Esophagus squamous epithelium (tissue), 5 donors: ENCODE measurements at places on chromosomes 12 and 14. TPM values are rescaled to one million over a fixed set of nuclear protein-coding genes. Genes with fewer than 3 reads are reported as not detected.

AHNAK2 gene
- total RNA-seq = 163 TPM

- H3K27me3 ChIP-seq = no peaks in the 10 kb centered on the region
- H3K27ac ChIP-seq = no peak overlapping the region
- H3K4me3 ChIP-seq = no peak overlapping the region
Measured at GRCh38 chr14:89915114-89915878, 39.2 kb downstream of the EFCAB11 start.

- H3K27ac ChIP-seq = no peak overlapping the region
- peaks cover 5% of the 10 kb centered on the region for H3K4me1 ChIP-seq
- H3K4me3 ChIP-seq = no peak overlapping the region
- H3K27me3 ChIP-seq = no peaks in the 10 kb centered on the region
Measured at GRCh38 chr14:66514213-66514612, 6.3 kb downstream of the GPHN start.

- no peak for DNase-seq
- no peak overlapping the region for H3K4me3 ChIP-seq
- H3K4me1 ChIP-seq = no peaks in the 10 kb centered on the region
- no peak overlapping the region for H3K27ac ChIP-seq
Measured at GRCh38 chr14:65631040-65631439, 218.5 kb downstream of the FUT8 start.
